ENCODE measurements at places on chromosomes 11 and 22.

- DNase-seq = no peak
Observed at GRCh38 chr11:16606784-16607674, 131.4 kb upstream of the C11orf58 start.

DNA sequence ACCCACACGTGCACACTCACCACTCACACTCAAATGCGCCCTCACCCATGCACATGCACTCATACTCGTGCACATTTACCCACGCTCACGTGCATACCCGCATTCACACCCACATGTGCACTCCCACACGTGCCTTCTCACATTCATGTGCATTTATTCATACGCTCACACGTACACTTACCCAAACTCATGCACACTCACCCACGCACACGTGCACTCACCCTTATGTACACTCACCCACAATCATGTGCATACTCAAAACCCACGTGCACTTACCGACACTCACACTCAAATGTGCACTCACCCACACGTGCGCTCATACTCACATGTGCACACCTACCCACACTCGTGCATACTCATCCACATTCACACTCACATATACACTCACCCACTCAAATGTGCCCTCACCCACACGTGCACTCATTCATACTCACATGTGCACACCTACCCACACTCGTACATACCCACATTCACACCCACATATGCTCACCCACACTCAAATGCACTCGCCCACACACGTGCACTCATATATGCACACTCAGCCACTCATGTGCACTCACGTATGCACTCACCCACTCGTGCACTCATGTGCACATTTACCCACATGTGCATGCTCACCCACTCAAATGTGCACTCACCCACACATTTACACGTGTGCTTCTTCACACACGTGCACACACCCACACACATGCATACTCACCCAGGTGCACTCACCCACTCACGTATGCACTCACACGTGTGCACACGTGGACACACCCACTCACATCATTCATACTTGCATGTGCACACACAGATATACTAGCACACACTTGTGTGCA, 84.4 kb downstream of the TRMU start:
- no peak for DNase-seq

DNA sequence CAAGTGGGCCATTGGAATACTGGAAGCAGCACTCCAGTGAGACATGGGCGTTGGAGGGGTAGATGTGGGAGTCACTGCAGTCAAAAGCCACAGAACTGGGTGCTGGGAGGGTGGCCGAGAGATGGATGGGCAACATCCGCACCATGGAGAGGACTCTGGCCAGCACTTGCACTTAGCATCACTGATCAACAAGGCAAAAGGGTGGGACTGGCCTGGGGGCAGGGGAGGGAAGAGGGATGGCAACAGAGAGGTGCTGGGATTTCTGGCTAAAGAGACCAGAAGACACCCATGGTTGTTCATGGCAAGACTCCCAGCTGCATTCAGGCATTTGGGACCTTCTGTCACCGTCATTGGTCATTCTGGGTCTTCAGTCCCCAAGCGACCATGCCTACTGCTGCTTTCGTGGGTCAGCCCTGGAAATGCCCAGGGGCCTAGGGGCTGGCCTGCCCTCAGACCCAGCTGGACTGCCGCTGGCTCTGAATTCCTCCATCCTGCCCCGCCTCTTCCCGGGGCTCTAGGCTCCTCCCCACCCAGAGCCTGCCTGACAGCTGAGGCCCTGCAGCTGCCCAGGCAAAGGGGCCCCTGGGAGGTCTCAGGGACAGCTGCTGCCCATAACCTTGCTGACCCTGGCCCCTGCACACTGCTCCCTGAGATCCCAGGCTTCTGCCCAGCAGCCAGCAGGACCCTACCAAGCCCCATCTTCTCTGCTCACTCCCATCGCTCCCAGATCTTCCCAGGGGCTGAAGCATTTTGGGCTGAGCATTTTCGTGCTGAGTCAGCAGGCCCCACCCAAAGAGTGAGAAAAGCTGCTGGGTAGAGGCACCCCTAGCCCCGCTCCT, 13.0 kb upstream of the CDC42EP2 start:
- DNase-seq = no peak

DNA sequence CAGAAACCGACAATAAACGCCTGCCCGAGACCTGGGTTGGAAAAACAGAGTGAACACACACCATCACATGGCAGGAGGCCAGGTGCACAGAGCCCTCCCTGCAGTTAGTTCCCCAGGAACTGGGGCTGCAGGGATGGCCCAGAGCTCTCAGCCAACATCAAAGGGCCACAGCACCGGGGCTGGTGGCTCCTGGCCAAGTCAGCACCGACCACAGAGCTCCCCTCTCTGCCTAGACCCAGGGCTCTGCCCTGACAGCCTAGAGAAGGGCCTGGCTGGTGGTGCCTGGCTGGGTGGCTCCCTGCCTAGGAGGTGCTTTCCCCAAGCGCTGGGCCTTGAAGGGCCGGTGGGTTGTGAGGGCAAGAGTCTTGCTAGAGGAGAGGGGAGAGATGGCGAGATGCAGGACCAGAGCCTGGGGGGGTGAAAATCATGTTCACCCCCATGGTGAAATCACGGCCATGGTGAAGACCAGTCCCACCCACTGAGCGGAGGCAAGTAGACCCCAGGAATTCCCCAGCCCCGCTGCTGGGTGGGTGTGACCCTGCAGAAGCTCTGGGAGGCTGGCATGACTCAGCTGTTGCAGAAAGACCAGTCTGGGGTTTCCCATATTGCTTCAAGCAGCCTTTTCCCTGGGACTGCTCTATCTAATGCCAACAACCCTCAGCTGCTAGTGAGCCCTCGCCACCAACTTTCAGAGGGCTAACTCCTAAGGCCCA, 7.2 kb upstream of the BID start:
- peak; percentile 95 for DNase-seq

DNA sequence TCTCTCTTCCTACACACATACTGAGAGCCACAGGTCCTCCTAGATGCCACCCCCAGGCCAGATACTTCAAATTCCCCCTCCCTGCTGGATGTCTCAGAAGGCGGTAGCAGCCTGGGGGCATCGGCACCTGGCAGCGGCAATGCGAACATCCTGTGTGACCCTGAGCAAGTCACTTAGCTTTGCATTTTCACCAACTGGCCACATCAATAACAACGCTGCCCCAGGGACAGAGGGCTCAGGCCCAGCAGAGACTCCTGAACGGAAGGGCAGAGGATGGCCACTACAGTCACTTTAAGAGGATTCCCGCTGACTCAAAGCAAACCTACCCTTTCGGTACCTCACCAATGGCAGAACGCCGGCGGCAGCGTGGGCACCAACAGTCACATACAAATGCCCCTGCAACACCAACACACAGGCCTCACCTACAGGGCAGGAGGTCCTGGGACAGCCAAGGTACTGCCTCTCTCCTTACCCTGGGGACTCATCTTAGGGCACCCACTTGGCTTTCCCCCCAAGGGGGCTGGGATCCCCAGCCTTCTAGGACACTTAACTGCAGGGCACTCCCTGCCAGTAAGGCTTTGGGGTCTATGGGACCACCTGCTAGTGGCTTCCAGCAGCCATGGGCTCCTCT, 1.6 kb downstream of the LMO1 start:
- DNase-seq = no peak

Data from iris pigment epithelial cell (primary cell).